ENCODE measurements at places on chromosomes 2 and 18.

- H3K27me3 ChIP-seq: no peaks in the 10 kb centered on the region
- H3K4me1 ChIP-seq: no peaks in the 10 kb centered on the region
- DNase-seq: no peak
- no peak overlapping the region for H3K27ac ChIP-seq
Measured at GRCh38 chr2:150127995-150128394, 359.5 kb downstream of the RND3 start.

DNA sequence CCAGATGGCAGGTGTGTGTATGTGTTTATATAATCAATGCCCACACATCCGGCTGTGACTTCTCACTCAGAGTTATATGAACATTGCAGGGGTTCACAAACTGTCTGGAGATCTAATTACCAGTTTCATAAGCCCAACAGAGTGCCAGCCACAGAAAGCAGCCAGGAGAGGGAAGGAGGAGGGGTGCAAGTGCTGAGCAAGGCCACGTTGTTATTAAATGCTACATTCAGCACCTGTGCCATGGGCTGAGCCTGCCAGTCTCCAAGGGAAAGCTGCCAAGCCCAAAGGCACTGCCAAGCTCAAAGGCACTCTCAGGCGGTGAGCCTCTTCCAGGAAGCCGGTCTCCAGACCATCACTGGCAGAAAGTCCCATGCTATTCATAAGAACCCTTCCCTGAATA is 17.4 kb downstream of the XDH start:
- H3K4me3 ChIP-seq: no peak overlapping the region
- H3K27ac ChIP-seq: no peak overlapping the region
- H3K36me3 ChIP-seq: no peaks in the 10 kb centered on the region
- no peaks in the 10 kb centered on the region for H3K27me3 ChIP-seq

GRCh38 chr18:62767321-62767720 is 52.0 kb downstream of the PHLPP1 start:
- H3K27ac ChIP-seq: no peak overlapping the region
- no peak for DNase-seq
- H3K4me1 ChIP-seq: no peaks in the 10 kb centered on the region
- no peak overlapping the region for H3K4me3 ChIP-seq
- no peaks in the 10 kb centered on the region for H3K36me3 ChIP-seq

- no peak overlapping the region for H3K4me3 ChIP-seq
- no peak overlapping the region for H3K27ac ChIP-seq
- no peaks in the 10 kb centered on the region for H3K4me1 ChIP-seq
- no peaks in the 10 kb centered on the region for H3K27me3 ChIP-seq
- DNase-seq: no peak
Measured at GRCh38 chr2:122179492-122180165, 424.2 kb downstream of the TSN start.

DNA sequence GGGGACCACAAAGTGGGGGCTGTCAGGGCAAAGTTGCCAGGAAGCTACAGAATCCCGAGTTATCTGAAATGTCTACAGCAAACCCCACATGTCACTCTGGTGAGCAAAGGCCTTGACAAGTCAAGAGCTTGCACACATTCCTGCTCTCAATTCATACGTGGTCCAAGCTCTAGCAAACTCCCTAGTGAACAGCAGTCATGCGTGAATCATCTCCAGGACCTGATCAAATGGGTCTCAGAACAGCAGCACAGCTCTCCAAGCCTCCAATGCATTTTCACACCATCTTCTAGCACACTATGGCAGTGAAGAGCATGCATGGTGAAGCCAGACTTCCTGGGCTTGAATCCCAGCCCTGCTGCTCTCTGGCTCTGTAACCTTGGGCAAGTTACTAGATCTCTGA is 68.5 kb downstream of the MYO5B start:
- H3K36me3 ChIP-seq: no peaks in the 10 kb centered on the region
- no peak overlapping the region for H3K27ac ChIP-seq
- H3K27me3 ChIP-seq: no peaks in the 10 kb centered on the region
- no peak overlapping the region for H3K4me3 ChIP-seq
- H3K4me1 ChIP-seq: no peaks in the 10 kb centered on the region

DNA sequence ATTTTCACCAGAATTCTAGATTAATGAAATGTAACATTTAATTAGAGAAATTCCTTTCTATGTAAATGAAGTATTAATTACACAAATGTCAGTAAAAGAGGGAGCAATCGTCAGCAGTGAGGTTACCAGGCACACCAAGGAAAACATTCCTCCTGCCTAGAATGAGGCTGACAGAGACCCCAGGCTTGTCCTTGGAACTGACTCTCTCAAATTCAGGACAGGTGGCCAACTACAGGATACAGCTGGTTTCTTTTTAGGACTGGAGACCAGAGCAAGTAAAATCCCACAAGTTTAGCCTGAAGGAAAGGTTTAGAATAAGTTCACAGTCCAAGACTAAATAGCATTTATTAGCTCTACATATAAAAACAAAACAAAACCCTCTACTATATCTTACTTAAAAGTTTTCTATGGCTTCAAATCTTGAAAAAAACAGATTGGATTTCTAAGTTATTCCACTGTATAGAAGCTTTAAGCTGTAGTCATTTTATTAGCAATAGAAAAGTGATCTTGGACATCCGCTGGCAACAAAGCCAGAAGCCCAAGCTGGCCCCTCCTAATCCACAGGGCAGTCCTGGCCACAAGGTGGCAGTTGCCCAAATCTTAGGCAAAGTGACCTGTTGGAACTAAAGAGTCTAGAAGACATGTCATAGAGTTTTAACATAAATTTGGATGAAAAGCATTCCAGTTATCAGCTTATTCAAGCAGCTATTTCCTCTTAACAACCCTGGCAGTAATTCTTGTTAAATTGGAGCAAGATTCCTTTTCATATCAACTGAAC is 81.0 kb downstream of the SP3 start:
- DNase-seq: peak; percentile 55
- H3K27me3 ChIP-seq: no peaks in the 10 kb centered on the region
- H3K4me1 ChIP-seq: peaks cover 11% of the 10 kb centered on the region
- H3K27ac ChIP-seq: no peak overlapping the region

DNA sequence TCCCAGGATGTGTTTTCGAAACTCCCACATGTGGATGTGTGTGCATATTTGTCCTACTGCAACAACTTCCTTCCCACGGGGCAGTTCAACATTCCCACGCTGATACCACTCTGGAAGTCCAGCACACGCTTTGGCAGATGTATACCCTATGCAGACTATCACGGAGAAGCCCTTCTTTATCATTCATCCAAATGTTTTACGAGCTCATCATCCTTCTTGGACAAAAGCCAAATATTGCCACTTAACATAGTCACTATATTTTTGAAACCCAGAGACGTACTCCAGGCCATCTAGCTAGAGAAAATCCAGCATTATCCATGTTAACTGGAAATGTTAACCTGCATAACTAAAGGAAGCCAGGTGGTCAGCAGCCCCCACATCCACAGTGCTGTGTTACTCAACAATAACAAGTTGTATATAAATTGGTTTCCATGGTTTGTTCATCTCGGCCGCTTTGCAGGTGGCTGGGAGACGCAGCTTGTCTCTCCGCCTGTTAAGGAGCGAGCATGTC is 131.5 kb downstream of the ZNF532 start:
- DNase-seq: no peak
- no peaks in the 10 kb centered on the region for H3K27me3 ChIP-seq
- H3K36me3 ChIP-seq: no peaks in the 10 kb centered on the region
- H3K4me3 ChIP-seq: no peak overlapping the region
- H3K27ac ChIP-seq: no peak overlapping the region

DNA sequence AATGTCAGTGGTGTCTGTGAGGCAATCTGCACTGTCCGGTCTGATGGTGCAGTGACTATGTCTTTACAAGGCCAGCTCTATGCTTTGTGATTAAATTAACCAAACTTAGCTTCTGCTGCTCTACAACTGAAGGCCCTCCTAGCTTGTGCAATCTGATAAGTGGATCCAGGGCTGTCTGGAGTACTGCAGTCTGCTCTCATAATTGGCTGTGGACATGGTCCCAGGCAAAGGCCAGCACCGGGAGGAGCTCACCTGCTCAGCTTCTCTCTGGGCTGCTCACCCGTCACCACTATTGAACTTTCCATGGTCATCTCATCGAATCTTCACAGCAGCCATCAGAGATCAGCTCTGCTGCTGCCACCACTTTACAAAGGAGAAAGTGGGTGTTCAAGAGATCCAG is 13.0 kb upstream of the APCDD1 start:
- no peak overlapping the region for H3K27ac ChIP-seq
- no peak for DNase-seq
- no peaks in the 10 kb centered on the region for H3K27me3 ChIP-seq
- H3K36me3 ChIP-seq: no peaks in the 10 kb centered on the region
- no peaks in the 10 kb centered on the region for H3K4me1 ChIP-seq
- no peak overlapping the region for H3K4me3 ChIP-seq

DNA sequence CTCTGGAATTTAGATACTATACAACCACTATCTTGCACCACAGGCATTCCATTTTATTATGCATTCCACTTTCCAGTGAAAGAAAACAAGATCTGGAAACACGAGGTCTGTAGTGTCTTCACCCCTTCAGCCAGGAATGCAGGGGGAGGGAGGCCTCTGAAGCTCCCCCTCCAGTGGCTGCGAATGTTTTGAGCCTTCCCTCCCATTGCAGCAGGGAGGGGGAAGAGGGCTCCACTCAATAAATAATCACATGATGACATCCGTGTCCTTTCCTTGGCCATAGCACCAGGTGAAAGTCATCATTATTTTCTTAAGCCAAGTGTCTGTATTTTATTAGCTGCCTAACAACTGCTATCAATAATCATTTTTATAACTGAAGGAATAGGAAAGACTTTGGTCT is 38.6 kb downstream of the ALPK2 start:
- H3K36me3 ChIP-seq: no peaks in the 10 kb centered on the region
- H3K4me1 ChIP-seq: no peaks in the 10 kb centered on the region
- H3K27me3 ChIP-seq: no peaks in the 10 kb centered on the region

- H3K36me3 ChIP-seq: no peaks in the 10 kb centered on the region
- no peak for DNase-seq
- no peaks in the 10 kb centered on the region for H3K4me1 ChIP-seq
- no peak overlapping the region for H3K27ac ChIP-seq
- H3K4me3 ChIP-seq: no peak overlapping the region
Measured at GRCh38 chr2:236903978-236904377, 181.7 kb upstream of the COPS8 start.

- peak overlapping the region; percentile 87 for H3K27ac ChIP-seq
- H3K4me3 ChIP-seq: peak overlapping the region; percentile 70
- H3K36me3 ChIP-seq: no peaks in the 10 kb centered on the region
- DNase-seq: no peak
Measured at GRCh38 chr2:145812165-145812554, 1292.2 kb upstream of the ZEB2 start.

- H3K36me3 ChIP-seq: no peaks in the 10 kb centered on the region
- no peak overlapping the region for H3K4me3 ChIP-seq
- no peaks in the 10 kb centered on the region for H3K27me3 ChIP-seq
- no peak for DNase-seq
Measured at GRCh38 chr2:17311771-17312511, 206.3 kb downstream of the RAD51AP2 start.

DNA sequence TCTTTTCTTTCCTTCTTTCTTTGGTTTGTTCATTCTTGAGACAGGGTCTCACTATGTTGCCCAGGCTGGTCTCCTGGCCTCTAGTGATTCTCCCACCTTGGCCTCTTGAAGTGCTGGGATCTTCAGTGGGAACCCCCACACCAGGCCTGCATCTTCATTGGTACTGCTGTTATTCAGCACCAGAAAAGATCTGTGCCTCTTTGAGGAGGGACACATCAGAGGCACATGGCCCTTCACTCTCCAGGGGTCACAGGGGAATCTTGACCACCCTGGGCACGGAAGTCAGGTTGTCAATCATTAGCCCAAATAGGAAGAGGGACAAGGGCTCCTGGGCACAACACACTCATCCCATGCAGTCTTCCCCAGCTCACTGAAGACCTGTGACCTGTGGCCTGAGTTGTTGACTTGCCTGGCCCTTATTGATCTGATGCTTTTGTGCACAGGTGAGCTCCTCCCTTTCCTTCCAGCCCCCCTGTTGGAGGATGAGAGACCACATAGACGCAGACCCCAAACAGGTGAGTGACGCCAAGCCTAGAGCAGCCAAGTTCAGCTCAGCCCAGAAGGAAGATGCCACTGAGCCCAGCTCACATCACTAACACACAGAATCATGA is 33.0 kb upstream of the ODC1 start:
- no peaks in the 10 kb centered on the region for H3K4me1 ChIP-seq
- no peaks in the 10 kb centered on the region for H3K27me3 ChIP-seq
- H3K36me3 ChIP-seq: no peaks in the 10 kb centered on the region

- DNase-seq: no peak
- peaks cover 18% of the 10 kb centered on the region for H3K27me3 ChIP-seq
- H3K4me3 ChIP-seq: no peak overlapping the region
- no peak overlapping the region for H3K27ac ChIP-seq
- H3K36me3 ChIP-seq: no peaks in the 10 kb centered on the region
Measured at GRCh38 chr18:48441405-48441881, 32.3 kb upstream of the ZBTB7C start.

- no peaks in the 10 kb centered on the region for H3K36me3 ChIP-seq
- no peak overlapping the region for H3K27ac ChIP-seq
- no peaks in the 10 kb centered on the region for H3K27me3 ChIP-seq
- H3K4me3 ChIP-seq: no peak overlapping the region
Measured at GRCh38 chr2:122041455-122041854, 286.0 kb downstream of the TSN start.

DNA sequence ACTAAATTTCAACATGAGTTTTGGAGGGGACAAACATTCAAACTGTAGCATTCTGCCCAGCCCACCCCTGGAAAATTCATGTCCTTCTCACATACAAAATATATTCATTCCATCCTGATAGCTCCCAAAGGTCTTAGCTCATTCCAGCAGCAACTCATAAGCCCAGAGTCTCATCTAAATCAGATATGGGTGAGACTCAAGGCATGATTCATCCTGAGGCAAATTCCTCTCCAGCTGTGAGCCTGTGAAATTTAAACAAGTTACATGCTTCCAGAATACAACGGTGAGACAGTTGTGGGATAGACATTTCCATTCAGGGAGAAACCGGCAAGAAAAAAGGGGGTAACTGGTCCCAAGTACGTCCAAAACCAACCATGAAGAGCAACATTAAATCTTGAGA is 43.5 kb upstream of the FAHD2A start:
- H3K4me3 ChIP-seq: no peak overlapping the region
- H3K4me1 ChIP-seq: no peaks in the 10 kb centered on the region
- no peaks in the 10 kb centered on the region for H3K36me3 ChIP-seq
- H3K27me3 ChIP-seq: no peaks in the 10 kb centered on the region

DNA sequence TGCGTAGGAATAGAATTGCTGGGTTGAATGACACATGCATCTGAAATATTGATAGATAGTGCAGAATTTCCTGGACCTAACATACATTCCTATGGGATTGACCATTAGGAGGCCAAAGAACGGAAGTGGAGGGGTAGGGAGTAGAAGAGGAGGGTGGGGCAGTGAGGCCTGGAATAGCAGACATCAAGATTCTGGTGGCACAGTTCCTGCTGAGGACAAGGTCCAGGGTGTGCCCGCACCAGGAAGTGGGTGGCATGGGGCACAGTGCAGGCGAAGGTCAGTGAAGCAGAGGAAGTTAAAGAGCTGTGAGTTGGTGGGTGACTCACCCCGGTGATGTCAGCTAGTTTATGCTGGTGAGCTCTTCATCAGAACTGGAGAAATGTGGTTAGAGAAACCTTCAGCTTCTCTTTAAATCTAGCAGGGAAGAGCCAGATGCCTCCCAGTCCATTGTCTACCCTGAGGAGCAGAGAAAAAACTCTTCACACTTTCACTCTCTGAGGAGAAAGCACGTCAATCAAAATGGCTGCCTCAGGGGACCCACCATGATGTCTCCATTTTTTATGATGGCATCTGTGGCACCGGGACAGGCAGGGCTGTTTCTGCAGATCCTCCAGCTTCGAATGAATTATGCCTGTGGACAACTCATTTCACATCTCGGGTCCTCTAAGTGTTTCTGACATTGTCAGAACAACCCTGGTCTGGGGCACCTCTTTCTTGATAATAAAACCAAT is 55.9 kb upstream of the CTLA4 start:
- no peaks in the 10 kb centered on the region for H3K27me3 ChIP-seq
- peaks cover 45% of the 10 kb centered on the region for H3K4me1 ChIP-seq
- H3K27ac ChIP-seq: peak overlapping the region; percentile 89
- H3K4me3 ChIP-seq: no peak overlapping the region
- no peaks in the 10 kb centered on the region for H3K36me3 ChIP-seq
